ENCODE measurements at places on chromosomes 16 and 17.

GRCh38 chr17:57451191-57451590, 194.9 kb downstream of the MSI2 start:
- no peak for DNase-seq

- no peak for DNase-seq
Observed at GRCh38 chr16:81366316-81366932, 51.7 kb downstream of the GAN start.

- no peak for DNase-seq
Observed at GRCh38 chr17:69326377-69327059, 415 bp downstream of the ABCA5 start.

DNA sequence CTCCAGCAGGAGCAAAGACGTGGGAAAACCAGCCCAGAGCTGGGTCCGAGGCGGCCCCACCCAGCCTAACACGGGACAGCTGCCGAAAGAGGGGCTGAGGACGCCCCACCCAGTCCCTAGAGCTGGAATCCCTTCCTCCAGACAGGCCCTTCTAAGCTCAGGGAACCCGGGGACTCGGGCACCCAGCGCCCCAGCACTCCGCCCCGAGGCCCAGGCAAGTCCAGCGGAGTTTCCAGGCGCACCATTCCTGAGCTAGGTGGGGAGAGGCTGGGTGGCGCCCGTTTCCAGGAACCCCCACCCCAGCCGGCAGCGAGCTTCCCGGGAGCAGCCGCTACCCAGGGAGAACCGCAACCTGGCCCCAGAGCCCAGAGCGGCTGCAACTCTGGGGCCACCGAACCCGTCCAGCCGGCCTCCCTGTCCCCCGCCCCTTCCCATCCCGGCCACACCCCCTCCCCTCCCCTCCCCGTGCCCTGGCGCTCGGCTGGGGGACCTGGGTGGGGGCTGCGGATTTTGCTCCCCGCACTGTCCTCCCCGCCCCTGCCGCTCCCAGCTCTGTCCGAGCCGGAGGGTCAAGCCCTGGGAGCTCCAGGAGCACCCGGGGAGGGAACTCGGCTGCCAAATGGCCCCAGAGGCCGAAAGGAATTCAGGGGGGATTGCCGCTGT, 536 bp downstream of the TMC6 start:
- no peak for DNase-seq

DNA sequence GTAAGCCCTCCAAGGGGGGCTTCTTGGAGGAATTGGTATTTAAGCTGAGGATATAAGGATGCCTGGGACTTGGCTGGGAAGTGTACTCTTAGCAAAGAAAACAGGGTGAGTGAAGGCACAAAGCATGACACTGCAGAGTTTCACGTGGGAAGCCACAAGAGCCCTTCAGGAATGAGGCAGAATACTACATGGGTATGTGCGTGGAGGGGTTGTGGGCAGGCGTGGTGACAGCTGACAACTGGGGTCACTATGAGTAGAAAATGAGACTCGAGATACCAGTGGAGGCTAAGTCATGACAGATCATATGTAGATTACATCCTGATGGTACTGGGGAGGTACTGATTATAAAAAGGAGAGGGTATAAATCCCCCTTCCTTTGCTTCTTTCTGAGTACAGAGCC, 78.1 kb upstream of the XYLT1 start:
- no peak for DNase-seq

- DNase-seq: no peak
Observed at GRCh38 chr17:2421315-2422147, 20.7 kb upstream of the MNT start.

DNA sequence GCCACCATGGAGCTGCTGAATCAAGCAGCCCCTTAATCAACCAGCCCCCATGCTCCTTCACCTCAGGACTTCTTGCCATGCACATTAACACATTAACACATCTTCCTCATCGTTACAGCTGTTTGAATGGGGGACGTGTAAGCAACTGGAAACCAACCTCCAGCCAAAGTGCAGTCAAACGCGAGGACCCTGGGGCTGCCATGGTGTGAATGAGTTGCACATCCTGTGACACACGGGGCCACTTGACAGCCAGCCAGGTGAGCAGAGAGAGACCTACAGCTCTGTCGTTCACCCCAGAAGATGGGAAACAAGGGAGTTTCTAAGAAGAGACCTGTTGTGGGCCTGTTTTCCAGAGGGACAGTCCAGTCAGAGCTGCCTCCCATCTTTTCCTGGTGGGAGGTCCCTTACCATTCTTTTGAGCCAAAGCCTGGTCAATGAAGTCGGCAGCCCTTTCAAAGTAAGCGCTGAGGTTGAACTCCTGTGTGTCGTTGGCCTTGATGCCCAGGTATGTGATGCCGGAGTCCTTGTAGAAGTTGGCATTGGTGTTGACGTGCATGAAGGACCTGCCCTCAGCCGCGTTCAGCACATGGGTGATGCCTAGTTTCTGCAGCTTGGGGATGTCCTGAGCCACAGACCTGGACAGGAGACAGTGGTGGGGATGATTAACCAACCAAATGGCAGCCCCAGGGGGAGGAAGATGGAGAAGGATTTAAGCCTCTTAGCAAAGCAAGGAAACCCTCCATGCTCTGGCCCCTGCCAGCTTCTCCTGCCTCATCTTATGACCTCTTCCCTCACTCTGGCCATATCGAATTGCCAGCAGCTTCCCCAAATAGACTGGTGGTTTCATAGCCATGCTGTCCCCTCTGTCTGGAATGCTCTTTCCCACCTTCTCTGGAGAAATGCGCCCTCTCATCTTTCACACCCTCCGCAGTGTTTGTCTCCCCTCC, 4.2 kb downstream of the DUSP3 start:
- DNase-seq: no peak

- no peak for DNase-seq
Observed at GRCh38 chr17:82670661-82671450, 22.6 kb upstream of the WDR45B start.

- no peak for DNase-seq
Observed at GRCh38 chr16:81610144-81610842, 165.7 kb downstream of the CMIP start.

DNA sequence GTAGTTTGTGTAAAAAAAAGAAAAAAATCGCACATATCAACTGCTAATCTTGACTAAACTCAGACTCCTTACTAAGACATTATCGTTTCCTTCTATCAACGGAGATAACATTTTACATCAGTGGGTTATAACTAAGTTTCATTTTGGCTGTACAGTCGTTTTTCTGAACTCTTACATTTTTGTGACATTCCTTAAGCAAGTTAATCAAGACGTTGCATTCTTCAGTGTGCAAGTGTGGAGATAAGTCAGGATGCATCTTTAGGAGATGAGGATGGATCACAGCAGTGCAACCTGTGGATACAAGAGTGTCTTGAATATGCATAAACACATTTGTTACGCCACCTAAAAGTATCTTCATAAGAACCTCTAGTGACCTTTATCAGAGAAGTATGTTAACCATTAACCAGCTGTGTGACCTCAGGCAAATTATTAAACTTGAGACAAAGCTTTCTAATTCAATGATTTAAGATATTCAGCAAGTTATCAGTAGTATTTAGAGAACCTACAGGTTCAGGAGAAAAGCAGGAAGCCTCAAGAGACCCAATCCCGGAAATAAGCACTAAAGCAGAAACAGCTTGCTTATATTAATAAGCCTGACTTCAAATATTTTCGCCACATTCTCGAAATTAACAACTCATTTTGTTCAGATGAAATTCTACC, 9.4 kb downstream of the CMC2 start:
- DNase-seq: no peak

GRCh38 chr17:40041196-40041595, 13.0 kb downstream of the MED24 start:
- no peak for DNase-seq
